Fibroblast of upper back skin (primary cell): ENCODE measurements at places on chromosomes 1 and 21.

- no peak for DNase-seq
Measured at GRCh38 chr1:232328486-232329102, 301.3 kb downstream of the SIPA1L2 start.

- no peak for DNase-seq
Measured at GRCh38 chr1:189438808-189439207, 1038.9 kb downstream of the BRINP3 start.

GRCh38 chr1:182003025-182003725 is 58.3 kb downstream of the ZNF648 start:
- DNase-seq = no peak

- no peak for DNase-seq
Measured at GRCh38 chr1:178145605-178146004, 51.7 kb downstream of the RASAL2 start.

DNA sequence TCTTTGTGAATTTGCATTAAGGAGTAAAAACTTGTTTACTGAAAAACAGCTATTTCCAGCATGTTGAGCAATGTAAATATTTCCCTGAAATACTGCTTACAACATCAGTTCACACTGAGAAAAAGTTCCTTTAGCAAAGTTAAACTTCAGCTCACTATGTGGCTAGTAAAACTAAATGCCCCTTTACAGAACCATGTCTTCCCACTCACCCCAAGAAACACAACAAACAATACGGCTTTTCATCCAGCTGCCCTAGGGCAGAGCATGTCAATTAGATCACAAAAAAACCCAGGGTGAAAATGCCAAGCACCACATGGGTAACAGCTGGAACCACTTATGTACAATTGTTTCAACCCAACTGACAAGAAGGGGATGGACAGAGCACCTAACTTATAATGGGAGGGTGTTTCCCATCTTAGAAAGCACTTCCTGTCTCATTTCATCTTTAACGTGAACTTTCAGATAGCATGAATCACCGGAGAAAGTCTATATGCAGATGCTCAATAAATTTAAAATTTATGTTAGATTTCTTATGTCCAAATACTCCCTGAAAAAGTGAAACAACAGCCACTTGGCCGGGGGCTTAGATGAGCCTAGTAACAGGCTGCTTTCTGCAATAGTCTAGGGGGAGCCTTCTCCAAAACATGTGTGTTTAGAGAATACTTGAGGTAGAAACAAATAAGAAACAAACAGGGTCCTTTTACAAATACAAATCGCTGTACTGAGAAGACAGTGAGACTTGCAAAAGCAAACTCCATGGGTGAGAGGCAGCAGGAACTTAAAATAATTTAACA is 6.6 kb downstream of the NID1 start:
- peak; percentile 47 for DNase-seq

GRCh38 chr1:182332261-182333060 is 59.1 kb downstream of the GLUL start:
- DNase-seq = no peak

DNA sequence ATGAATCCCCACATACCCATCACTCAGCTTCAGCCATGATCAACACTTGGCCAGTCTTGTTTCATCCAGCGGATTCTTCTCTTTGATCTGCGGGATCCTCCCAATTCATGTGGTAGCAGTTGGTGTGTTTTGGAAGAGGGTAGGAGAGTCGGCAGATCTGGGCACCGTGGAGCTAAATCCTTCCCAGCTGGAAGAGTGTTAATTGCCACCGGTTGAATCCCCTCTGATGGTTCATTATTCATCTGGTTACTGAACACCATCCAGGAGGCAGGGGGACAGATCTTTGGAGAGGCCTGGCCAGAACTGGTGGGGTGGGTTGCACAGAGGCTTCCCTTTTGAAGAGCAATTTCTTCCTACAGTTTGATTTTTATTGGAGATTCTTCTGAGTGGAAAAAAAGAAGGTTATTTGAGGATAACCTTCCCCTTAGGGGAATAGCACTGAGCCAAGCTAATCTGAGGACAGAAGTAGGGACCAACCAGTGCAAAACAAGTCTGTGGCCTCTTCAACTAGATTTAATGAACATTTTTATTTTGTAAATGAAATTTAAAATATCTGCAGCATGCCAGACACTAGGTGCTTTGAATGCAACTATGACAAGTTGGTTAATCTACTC is 8.1 kb downstream of the NFASC start:
- DNase-seq = no peak

- peak; percentile 65 for DNase-seq
Measured at GRCh38 chr1:36369061-36369861, 16.5 kb downstream of the STK40 start.

GRCh38 chr1:155858800-155859233 is 550 bp upstream of the SYT11 start:
- DNase-seq = no peak

DNA sequence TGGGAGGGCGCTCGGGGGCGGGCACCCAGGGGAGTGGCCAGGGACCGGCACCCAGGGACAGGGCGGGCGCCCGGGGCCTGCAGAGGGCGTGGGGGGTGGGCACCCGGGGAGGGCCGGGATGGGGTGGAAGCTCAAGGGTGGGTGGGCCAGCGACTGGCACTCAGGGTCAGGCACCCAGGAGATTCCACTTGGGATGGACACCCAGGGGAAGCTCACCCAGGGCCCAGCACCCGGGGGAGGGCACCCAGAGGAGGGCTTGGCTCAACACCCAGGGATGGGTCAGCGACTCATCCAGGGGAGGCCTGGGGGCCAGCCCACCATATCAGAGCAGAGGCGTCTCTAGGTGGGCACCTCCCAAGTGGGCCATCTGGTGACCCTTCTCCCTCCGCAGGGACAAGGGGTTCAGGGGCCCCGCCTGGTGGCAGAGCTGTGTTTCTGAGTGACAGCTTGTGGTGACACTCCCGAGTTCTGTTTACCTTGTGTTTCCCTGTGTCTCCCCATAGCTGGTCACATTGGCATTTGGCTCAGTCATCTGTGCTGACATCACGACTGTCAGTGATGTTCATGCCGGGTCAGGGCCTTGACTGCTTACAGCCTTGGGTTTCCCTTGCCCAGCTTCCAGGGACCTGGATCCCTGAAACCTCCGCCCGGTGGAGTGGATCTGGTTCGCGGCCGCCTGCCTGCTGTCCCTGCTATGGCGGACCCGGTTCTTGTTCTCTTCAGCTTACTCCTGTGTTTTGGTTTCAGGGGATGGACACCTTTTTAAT is 749 bp downstream of the IBA57 start:
- peak; percentile 30 for DNase-seq

DNA sequence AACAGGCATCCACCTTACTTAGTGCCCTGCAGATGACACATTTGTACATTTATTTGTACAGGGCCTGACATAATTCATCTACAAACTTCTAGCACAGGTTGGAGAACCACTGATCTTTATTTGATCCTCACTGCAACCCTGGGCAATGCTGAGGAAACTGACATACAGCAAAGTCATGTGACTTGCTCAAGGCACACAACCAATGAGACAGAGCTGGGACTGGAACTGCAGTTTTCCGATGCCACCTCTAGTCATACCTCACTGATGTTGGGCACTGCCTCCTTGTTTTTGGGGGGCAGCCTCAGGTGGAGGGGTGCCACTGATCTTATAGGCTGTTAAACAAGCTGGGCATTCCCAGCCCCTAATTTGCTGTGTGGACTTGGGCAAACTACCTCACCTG is 3.4 kb downstream of the PROK1 start:
- no peak for DNase-seq

DNA sequence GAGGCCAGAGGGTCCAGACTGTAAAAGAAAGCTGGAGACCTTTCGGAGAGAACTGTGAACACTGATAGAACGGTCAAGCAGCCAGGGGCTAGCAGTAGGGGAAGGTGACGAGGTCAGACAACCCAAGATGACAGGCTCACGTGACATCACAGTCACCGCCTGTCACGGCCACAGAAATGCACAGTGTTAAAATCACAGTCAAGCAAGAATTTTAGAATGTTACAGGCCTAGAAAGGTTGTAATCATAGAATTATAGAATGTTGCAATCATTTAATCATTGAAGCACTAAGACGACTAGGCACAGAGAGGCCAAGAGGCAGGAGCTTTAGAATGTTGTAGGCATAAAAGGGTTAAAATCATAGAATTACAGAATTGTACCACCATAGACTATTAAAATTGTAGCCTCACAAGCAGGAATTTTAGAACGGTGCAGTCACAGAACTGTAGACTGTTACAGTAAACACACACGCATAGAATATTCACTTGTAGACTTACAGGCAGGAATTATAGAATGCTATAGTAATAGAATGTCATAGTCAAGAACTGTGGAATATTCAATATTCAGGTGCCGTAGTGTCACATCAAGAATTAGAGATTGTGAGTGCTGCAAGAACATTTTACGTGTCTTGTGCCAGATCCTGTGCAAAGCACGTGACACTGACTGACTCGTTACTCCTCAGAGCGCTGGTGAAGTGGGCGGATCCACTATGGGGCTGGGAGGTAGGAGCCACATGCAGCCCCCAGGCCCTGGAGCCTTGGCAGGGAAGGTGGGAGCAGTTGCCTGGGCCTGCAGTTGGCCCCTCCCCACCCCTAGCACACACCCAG is 118.1 kb downstream of the EPHB2 start:
- no peak for DNase-seq
